ENCODE measurements at places on chromosomes 11 and 22.

DNA sequence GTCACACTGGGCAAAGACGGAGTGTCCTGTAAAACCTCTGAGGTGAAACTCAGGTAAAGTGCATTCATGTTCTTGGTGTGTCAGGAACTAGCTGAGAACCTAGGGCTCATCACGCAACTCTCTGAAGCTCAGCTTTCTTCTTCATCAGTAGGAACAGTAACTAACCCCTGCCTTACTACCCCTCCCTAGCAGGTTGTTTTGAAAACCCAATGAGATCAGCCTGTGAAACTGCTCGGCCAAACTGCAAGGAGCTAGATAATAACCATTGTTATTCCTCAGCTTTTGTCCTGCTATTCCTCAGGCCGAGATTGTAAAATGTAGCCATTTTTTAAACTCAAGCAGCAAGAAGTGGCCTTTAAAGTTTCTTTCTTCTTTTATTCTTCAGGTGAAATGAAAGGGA is 9.8 kb upstream of the FJX1 start:
- DNase-seq: no peak

GRCh38 chr11:128261011-128261421 is 326.3 kb downstream of the ETS1 start:
- no peak for DNase-seq

DNA sequence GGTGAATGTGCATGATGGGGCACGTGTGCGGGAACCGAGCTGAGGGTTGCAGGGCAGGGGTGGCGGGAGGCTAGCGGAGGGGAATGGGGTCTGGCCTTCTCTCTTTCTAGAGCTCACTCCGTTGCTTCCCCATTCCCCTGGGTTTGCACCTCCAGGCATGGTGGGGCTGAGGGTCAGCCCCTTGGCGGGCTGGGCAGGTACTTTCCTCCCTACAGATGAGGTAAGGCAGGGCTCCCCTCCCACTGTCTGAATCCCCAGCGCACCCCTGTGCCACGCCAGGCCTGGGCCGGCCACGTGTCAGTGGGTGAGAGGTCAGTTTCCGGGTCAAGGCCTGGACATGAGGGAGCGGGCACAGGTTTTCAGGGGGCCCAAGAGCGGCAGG is 8.9 kb downstream of the SUSD2 start:
- DNase-seq: no peak

GRCh38 chr11:114273071-114273470 is 23.1 kb upstream of the NNMT start:
- no peak for DNase-seq

- no peak for DNase-seq
Measured at GRCh38 chr11:117117681-117118080, 19.5 kb upstream of the SIK3 start.

DNA sequence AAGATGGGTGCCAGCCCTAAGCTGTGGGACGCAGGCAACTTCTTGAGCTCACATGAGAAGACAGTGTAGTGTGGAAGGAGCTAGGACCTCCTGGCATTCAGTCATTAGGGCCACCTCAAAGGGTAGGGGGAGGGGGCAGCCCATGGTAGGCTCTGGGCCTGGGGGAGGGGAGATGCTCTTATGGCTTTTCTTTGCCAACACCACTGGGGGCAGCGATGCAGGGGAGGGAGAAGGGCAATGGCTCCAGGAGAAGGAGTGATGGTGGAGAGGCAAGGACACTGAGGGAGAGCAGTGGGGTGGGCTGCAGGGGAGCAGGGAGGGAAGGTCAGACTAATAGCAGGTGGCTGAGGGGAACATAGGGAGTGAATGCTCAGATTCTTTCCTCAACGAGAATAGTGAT is 63.3 kb upstream of the SUSD2 start:
- no peak for DNase-seq

GRCh38 chr11:56558574-56558973 is 15.5 kb upstream of the OR5M11 start:
- DNase-seq: no peak

- DNase-seq: no peak
Measured at GRCh38 chr11:9700105-9700801, 36.4 kb downstream of the SWAP70 start.

- DNase-seq: no peak
Measured at GRCh38 chr11:1029654-1030053, 6.9 kb downstream of the MUC6 start.
